ENCODE measurements at places on chromosomes 12 and 14.
A peak's percentile ranks its signal among the peaks of the same experiment; 100 is the strongest.

- no peak for DNase-seq
Observed at GRCh38 chr12:99522456-99522855, 125.1 kb upstream of the GARIN6 start.

DNA sequence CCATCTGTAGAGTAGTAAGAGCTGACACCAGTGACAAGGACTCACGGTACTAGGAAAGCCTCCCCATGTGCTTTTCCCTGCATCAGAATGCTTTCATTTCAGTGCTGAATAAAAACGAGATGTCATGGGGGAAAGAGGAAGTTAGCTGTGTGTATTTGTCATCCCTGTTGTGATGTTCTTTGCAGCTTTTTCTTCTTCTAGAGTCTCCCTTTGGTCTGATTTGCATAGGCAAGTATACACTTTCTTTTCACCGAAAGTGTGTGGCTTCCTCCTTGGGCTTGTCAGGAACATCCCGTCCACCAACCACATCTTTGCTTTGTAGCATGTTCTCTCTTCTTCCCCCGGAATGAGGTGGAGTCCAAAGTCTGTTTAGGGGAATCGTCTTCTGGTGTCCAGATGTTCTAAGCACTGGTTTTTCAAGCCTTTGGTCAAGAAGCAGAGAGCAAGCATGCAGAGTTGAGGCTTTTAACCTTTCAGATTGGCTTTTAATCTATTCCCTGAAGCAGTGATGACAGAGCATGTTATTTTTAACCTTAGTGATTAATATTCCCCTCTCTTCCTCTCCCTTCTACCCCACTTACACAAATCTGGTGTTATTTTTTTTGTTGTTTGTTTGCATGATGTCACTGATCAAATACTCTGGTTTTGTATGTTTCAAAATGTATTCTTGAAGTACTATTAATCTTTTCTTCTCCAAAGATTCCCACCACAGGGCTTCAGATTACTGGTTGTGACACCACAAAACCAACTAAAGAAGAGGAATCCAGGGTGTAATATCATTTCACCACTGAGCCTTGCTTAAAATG is 163.4 kb downstream of the SAMD4A start:
- peak; percentile 37 for DNase-seq

GRCh38 chr14:37580146-37580545 is 14.9 kb downstream of the FOXA1 start:
- no peak for DNase-seq

DNA sequence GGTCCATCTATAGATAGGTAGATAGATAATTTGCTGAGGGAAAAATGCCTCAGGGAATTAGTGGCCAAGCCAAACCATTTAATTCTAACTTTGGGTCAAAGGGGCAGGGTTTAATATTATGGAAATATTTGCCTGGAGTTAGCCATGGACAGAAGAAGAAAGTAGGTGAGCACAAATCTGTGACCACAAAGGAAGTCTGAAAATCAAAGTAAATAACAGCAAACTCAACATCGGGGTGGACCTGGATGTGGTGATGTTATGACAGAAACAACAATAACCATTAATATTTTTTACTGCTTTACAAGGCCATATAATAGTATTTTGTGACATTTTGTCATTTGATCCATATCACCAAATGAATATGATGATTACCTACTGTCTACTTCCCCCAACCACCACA is 578.0 kb upstream of the MGAT4C start:
- no peak for DNase-seq

- DNase-seq = no peak
Observed at GRCh38 chr14:88962356-88962755, 137.9 kb downstream of the TTC8 start.

DNA sequence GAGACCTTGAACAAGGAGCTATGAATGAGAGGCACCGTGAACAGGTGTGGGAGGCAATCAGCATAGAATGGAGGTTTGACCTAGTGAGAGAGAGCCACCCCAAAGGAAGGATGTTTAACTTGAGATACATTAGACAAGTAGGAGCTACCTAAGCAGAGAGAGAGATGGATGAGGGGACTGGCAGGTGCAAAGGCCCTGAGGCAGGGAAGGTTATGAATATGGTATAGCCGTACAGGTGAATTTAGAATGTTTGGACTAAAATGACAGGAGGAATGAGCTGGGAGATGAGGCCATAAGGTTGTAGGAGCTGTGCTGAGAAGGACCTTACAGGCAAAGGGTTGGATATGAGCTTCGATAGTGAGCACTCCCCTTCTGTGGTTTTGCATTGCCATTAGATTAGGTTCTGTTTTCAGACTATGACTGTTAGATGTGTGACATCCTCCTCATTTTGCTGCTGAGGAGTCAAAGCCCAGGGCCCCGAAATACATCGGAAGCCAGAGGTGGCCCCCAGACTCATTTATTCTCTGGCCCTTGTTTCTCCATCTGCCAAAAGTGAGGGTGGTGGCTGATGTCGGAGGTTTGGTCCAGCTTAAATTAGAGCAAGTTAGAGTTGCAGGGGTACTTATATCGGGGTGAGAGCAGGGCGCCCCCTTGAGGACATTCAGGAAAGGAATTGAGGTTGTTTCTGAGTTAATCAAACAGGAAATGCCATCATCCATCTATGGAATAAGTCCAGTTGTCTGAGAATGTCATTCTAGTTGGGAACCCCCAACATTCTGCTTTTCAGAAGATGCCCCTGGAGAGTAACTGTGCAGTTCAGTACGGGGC is 29.4 kb downstream of the SLC24A4 start:
- peak; percentile 9 for DNase-seq

DNA sequence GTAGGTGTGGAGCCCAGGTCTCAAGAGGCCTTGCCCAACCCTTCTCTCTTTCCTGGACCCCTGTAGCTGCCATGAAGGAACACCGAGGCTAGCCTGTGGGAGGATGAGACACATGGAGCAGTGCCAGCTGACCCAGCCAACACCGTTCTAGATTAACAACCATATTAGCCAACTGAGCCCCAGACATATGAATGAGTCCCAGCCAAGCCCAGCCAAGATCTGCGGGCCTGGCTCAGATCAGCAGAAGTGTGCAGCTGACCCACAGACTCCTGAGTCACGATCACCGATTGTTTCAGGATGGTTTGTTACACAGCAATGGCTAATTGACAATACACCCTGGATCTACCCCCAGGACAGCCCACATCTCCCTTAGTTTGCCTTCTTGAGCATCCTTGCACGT is 82.1 kb downstream of the NTF3 start:
- DNase-seq = no peak

- no peak for DNase-seq
Observed at GRCh38 chr14:66242001-66242400, 244.2 kb upstream of the CCDC196 start.

DNA sequence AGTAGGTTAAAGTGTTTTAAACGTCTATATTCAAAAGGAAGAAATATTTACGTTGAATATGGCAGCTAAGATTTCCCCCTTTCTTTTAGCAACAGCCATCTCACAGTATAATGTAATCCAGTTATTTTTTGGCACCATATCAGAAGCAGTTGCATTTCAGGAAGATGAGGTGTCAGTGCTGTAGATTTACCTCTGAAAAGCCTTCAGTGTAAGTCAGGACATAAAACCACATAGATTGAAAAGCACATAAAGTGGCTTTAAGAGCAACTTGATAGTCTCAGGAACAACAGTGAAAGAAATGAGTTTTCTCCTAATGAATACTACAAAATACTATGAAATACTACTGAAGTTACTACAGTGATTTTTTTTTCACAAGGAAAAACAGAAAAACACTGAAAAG is 6.9 kb downstream of the MLH3 start:
- no peak for DNase-seq

DNA sequence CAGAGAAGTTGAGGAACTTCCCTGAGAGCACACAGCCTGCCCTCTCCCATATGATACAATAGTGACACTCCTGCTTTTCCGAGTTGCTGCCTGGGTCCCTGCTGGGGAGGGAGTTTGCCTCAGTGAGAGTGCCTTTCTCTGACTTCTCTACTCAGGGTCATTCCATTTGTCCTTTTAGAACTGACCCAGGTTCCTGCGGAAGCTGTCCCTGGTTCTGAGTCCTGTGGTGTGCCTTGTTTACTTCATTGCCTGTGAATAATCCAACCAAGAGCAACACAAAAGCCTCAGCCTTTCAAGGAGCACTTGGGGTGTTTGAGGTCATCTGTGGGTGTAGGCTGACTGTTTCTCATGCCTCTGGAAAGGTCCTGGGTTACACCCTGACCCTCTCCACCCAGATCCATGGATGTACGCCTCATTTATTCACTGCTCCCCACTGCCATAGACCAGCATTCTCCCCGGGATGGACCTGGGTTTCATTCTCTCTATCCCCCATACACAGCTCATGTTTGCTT is 13.6 kb downstream of the SERPINA1 start:
- no peak for DNase-seq

DNA sequence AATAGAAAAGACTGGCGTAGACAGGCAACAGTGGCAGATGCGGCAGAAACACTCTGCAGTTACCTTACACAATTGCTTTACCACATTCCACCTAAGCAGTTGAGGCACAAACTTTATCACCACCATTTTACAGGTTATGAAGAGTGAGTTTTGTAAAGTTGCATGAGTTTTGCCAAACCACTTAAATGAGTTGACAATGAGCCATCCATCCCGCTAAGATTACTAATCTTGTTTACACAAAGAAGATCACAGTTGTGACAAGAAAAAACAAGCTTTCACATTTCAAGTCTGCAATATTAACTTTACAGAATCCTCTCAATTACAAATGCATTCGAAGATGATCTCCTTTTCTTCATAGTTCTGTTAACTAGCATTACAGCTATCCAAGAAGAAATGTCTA is 1.8 kb downstream of the TMCC3 start:
- no peak for DNase-seq

DNA sequence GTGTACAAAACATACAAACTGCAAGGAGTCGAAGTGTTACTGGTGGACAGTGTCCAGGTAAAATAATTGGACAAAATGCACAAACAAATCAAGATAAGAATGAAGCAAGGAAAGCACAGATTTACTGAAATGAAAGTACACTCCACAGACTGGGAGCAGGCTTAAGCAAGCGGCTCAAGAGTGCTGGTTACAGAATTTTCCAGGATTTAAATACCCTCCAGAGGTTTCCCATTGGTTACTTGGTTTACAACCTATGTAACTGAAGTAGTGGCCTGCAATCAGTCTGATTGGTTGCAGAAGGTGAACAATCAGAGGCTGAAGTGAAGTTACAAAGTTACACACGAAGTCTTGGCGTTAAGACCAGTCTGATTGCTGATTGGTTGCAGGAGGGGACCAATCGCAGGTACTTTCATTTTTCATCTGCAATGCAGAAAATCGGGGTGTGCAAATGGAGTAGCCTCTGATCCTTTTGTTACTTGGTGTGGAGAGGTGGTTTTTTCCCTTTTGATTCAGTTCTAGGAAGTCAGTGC is 11.6 kb upstream of the SCN8A start:
- DNase-seq = no peak

DNA sequence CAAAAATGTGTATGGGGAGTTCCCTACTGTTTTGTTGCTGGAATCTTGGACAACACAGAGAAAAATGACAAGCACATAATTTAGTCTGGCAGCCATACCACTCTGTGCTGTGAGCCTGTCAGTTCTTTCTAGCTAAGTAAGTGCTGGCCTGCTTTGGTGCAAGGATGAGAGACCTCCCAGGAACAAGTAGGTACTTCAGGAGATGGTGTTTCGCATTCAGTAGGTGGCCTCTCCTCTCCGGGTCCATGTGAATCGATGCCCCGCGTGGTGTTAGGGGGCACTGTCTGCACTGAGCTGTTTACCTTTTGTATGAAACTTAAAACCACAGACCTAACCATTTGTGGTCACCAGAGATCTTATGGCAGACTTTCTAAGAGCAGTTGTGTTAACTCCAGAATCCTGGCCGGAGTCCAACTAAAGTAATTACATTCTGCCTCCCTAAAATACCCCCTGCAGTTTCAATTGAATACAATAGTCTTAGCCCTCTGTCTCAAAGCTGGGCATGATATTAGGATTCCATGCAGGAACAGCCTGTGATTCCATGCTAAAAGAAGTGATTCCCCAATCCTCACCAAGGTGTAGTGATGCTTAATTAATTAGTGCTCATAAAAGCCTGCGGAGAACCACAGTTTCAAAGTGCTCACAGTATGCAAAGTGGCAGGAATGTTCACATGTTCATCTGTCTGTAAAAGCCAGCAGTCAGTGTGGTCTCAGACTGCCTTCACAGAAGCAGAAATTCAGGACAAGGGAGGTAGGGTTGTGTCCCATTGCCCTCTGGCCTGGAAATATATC is 64.2 kb downstream of the LLPH start:
- no peak for DNase-seq

- no peak for DNase-seq
Observed at GRCh38 chr12:55720894-55721444, 776 bp downstream of the RDH5 start.

DNA sequence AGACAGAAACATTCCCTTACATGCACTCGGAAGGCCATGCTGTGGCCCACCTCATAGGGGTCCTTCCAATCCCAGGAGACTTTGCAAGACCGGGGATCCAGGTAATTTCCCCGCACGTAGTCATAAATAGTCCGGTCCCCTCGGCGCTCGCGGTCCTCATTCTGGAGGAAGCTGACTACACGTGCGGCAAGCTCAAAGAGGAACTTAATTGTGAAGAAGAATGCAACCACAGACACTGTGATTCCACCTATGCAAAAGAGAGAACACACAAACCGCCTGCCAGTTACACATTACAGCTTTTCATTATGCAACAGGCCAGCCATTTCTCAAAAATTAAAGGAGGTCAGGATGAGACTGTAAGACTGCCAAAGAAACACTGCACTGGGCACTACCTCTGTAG is 28.4 kb downstream of the AREL1 start:
- DNase-seq = peak; percentile 30

GRCh38 chr14:105051182-105052109 is 13.8 kb downstream of the GPR132 start:
- DNase-seq = no peak

DNA sequence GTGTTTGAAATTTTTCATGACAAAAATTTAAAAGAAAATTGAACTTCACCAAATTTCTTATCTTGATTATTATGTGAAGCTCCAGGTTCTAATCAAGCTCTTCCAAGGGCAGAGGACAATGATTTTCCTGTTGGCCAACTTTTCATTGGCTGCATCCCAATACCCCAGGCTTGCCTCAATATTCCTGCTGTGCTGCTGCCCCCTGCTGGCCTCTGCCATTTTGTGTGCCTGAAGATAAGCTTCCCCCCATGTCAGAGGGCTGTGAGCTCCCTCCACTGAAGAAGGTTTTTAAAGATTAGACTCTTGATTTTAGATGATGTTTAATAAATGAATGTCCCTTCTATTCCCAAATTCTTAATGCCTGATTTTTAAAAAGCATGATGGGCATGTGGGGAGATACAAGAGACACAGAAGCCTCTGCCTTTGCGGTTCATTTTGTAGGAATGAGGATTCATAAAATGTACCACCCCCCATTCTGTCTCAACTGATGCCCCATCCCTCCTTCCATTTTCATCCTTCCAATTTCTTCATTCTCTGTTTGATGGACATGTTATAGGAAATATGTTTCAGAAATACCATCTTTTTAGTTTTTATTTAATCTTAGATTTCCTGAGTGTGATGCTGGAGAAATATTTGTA is 76.7 kb upstream of the RGS6 start:
- DNase-seq = peak; percentile 3

GRCh38 chr14:85250414-85251189 is 279.3 kb upstream of the FLRT2 start:
- DNase-seq = no peak
